ENCODE measurements at places on chromosomes 16 and 17.
A peak's percentile ranks its signal among the peaks of the same experiment; 100 is the strongest.

GRCh38 chr16:14088155-14088753 lies 17.1 kb downstream of the MRTFB start:
- no peak for DNase-seq

DNA sequence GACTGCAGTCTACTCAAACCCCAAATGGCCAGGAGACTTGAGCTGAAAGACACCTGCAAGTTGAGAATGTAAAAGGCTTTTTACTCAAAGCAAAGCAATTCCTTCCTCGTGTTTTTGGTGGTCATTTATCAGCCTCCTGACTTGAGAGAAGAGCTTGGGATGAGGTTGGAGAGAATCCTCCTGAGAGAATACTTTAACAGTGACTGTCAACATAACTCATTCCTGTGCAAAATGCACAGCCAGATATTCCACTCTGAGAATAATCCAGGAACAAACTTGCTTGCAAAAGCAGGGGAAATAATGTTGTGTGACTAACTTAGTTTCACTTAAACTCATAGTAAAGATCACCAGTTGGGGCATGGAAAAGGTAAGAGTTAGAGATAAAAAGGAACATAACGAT lies 53.4 kb downstream of the SNTB2 start:
- no peak for DNase-seq

GRCh38 chr16:15751940-15752339 lies 101.9 kb downstream of the NDE1 start:
- no peak for DNase-seq

DNA sequence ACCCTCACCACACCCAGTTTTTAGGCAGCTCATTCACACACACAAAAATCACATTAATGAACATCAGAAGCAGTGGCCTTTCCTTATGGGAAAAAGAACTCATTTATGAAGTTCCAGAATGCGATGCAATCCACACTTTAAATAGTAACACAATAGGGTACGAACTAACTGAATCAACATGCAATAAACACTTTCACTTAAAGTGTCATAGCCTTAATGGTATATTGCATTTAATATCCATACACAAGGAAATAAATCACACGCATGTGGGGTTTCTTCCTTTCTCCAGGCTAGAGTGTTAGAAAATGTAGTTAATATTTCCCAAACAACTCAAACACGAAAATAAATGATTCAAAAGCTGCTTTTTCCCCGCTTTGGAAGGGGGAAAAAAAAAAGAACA lies 19.7 kb downstream of the ADCY9 start:
- no peak for DNase-seq

GRCh38 chr16:73037845-73038570 lies 9.9 kb downstream of the ZFHX3 start:
- no peak for DNase-seq

DNA sequence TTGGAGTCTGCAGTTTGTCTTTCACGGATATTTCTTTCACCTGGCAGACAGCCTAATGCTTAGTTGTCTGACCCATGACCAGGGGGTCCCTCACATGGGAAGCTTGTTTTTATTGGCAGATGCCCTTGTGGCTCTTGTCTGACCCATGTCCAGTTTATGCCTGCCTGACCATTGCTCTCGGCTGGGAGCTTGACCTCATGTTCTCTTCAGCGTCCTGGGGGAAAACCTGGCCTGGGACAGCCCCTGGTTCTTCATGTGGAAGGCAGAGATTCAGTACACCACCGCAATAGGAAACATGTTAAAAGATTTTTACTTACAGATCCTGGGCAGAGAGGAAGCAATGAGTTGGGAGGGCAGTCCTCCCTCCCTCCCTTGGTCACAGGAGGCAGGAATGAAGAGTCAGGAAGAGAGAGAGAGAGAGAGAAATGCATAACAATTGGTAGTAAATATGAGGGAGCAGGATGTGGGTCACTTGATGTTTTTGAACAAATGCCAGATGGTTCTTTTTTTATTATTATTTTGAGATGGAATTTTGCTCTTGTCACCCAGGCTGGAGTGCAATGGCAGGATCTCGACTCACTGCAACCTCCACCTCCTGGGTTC lies 302.7 kb upstream of the MYOCD start:
- no peak for DNase-seq

DNA sequence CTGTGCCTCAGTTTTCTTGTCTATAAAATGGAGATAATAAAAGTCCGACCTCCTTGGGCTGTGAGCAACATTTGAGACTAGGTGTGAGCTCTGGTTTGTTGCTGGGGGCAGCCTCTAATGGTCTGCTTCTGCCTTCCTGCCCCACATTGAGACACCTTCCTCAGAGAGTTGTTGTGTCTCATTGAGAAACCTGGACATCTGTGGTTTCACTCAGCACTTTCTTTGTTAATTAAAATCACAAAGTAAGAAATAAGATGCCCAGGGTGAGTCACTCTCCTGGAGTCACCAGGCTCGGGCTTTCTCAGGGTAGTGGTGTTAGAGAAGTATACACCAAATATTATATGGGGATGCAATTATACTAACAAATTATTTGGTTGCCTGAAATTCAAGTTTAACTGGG lies 389.2 kb upstream of the SALL1 start:
- DNase-seq: no peak

DNA sequence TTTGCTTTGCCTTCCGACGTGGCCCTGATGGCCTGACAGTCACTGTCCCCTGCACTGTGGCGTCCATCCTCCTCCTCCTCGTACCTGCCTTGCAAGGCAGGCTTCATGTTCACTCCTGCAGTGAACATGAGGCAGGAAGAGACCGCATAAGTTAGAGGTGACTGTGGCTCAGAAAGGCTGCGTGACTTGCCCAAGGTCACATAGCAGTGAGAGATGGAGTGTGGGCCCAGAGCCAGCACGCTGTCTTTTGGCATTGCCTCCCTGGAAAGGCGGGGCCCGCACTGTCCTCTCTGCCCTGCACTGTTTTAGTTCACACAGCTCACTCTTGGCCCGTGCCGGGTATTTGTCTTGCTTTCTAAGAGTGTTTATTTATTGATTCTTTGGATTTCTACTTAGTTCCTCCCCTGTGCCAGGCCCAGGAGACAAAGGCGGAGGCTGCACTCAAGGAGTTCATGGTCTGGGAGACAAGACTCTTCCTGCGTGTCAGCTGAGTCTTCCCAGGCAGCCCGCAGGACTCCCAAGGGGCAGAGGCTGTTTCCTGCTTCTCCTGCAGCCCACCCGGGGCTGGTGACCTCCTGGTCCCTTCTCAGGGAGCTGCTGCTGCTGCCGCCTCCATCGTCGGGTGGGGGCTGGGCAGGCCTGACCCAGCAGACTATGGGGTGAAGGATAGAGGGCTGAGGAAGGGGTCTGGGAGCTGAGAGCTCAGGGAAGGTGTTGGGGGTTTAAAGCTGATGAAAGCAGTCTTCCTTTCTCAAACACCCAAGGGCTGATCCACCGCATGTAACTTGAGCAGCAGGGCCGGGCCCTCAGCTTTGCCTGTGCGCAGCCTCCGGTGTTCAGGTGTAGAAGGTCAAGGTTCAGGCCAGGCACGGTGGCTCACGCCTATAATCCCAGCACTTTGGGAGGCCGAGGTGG lies 12.7 kb downstream of the CYGB start:
- no peak for DNase-seq

GRCh38 chr16:79211586-79211985 lies 389.0 kb downstream of the MAF start:
- DNase-seq: no peak

- no peak for DNase-seq
These were observed 74.5 kb downstream of the KATNIP start for GRCh38 chr16:27624154-27625049.

- DNase-seq: no peak
These were observed 271.6 kb downstream of the XYLT1 start for GRCh38 chr16:17199135-17199534.

DNA sequence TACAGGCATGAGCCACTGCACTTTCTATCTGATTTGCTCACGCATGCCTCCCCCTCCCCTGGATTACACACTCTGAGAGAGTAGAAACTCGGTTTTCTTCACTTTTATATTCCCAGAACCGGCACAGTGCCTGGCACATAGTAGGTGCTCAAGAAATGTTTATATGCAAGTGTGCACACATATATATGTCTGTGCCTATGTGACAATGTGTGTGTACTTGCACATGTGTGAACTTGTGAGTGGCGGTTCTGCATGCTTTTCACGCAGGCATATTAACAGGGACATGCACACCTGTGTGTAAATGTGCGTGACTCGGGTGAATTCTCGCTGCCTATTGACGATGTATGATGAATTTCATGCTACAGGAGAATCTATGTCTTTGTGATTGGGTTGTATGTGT lies 22.1 kb upstream of the IL21R start:
- DNase-seq: no peak

DNA sequence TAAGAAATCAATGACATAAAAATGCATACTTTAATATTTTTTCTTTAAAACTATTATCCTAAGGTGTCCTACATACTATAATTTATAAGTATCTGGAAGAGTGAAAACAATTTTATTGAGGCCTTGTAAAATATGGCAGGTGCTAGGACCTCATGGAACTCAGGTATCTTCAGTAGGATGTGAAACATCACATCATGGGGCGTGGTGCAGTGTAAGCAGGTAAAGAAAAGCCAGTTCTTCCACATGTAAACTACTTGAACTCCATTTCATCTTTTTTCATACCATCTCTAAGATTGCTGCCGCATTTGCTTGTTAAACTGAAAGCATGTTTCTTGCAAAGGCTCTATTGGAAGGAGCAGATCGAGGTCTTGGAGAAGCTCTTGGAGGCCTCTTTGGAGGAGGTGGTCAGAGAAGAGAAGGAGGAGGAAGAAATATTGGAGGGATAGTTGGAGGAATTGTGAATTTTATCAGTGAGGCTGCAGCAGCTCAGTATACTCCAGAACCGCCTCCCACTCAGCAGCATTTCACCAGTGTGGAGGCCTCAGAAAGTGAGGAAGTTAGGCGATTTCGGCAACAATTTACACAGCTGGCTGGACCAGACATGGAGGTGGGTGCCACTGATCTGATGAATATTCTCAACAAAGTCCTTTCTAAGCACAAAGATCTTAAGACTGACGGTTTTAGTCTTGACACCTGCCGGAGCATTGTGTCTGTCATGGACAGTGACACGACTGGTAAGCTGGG lies at the start of gene CAPNS2:
Gene CAPNS2, plus strand, starts transcription at position 253 of the 744 bp plus-strand sequence. Its CDS starts 73 bp downstream, at position 326.
- DNase-seq: no peak

GRCh38 chr16:52265446-52265861 lies 281.5 kb downstream of the TOX3 start:
- no peak for DNase-seq

DNA sequence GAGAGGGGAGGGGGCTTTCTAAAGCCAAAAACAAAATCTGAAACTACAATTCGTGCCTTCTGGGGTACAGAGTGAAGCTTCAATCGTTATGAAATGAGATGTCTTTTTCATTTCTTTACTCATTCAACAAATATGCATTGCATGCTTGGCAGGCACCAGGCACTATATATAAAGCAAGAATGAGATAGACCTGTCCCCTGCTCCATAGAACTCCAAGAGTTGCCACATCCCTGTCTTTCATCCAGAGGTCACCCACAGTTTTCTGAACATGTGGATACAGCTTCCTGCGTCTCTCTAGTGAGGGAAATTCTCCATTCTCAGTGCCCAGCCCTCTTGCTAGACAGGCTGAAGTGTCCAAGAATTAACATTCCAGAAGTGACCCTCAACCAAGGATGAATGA lies 343.2 kb upstream of the MAF start:
- DNase-seq: no peak

DNA sequence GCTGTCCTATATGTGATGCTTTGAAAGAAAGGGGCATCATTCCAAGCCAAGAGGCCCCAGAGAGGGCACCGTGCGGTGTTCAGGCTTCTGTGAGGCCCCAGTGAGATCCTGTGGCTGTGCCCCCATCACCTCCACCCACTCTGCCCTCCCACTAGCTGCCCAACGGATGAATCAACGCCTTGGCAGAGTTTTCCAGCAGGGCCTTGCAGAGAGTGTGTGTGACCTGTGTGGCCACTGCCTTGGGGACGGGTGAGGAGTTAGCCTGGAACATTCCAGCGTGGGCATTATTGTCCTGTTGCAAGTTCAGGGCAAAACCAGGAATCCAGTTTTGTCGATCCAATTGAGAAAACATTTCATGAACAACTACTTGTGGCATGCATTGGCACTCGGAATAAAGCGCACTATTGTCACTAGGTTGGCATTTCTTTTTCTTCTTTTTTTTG lies 53.7 kb downstream of the SF3B3 start:
- no peak for DNase-seq

GRCh38 chr17:44137891-44138709 lies 3.6 kb upstream of the HROB start:
- DNase-seq: peak; percentile 66

GRCh38 chr16:67530013-67530939 lies 1.6 kb downstream of the RIPOR1 start:
- no peak for DNase-seq

GRCh38 chr17:49998836-49999511 lies 4.0 kb upstream of the DLX3 start:
- DNase-seq: no peak

GRCh38 chr17:81346090-81346907 lies 49.0 kb upstream of the BAHCC1 start:
- DNase-seq: peak; percentile 94

GRCh38 chr16:66263973-66264310 lies 102.5 kb upstream of the CDH5 start:
- DNase-seq: no peak

- no peak for DNase-seq
These were observed 18.2 kb upstream of the MEOX1 start for GRCh38 chr17:43679911-43680310.

GRCh38 chr17:70699408-70699807 lies 530.1 kb downstream of the KCNJ2 start:
- DNase-seq: no peak

- no peak for DNase-seq
These were observed 45.8 kb upstream of the GSE1 start for GRCh38 chr16:85567101-85567866.

DNA sequence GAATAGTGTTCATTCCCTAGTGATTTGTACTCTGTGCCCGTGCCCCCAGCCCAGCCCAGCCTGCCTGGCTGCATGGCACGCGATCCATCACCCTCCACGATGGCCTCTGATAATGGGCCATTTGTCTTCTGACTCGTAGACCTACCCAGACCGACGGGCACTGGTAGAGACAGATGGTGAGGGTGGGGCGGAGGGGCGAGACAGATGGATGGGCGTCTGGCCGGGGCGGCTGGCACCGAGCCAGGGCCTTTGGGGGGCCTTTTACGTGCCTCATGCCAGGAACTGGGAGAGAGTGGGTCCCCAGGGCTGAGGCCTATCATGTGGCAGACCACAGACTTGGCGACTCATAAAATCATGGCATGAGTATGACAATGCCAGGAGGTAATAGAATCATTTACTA lies 25.4 kb downstream of the CRHR1 start:
- no peak for DNase-seq
